ENCODE measurements at places on chromosomes 2 and 18. TPM values are rescaled to one million over a fixed set of nuclear protein-coding genes. Genes with fewer than 3 reads are reported as not detected.

- no peaks in the 10 kb centered on the region for H3K4me1 ChIP-seq
- peak; percentile 87 for DNase-seq
- H3K27me3 ChIP-seq = no peaks in the 10 kb centered on the region
- H3K27ac ChIP-seq = no peak overlapping the region
- H3K4me3 ChIP-seq = no peak overlapping the region
These were observed 411.0 kb upstream of the GYPC start for GRCh38 chr2:126244937-126245336.

DNA sequence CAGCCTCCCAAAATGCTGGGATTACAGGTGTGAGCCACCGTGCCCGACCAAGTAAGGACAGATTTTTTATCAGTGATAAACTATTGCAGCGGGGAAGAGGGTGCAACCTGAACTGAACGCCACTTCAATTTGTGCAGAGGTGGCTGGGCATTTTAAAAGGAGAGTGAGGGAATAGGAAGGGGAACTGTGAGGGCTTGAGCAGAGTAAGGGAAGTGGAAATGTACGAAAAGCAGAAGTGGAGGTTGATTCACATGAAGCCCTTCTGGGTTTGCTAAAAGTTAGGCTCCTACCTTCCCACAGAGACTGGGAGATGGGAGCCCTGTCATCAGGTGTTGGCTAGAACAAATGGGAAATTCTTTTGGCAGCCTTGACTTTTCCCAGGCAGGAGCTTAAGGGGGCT, 6.1 kb downstream of the STK11IP start:
- no peaks in the 10 kb centered on the region for H3K4me1 ChIP-seq
- no peak overlapping the region for H3K27ac ChIP-seq
- H3K27me3 ChIP-seq = no peaks in the 10 kb centered on the region
- no peak for DNase-seq

DNA sequence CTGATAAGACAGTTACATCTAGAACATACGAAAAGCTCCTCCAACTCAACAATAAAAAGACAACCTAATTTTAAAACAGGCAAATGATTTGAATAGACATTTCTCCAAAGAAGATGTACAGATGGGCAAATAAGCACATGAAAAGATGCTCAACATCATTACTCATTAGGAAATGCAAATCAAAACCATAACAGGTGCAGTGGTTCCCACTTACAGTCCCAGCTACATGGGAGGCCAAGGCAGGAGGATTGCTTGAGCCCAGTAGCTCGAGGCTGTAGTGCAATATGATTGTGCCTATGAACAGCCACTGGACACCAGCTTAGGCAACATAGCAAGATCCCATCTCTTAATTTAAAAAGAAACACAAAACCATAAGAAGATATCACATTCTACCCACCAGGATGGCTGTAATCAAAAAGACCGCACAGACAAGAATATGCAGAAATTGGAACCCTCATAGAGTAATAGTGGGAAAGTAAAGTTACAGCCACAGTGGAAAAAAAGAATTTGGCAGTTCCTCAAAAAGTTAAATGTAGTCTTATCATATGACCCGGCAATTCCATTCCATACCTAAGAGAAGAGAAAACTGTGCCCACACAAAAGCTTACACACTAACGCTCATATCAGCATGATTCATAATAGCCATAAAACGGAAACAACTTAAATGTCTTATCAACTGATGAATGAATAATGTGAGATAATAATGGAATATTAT, 30.5 kb upstream of the ARMC9 start:
- no peaks in the 10 kb centered on the region for H3K27me3 ChIP-seq
- H3K36me3 ChIP-seq = peaks cover 10% of the 10 kb centered on the region
- no peaks in the 10 kb centered on the region for H3K4me1 ChIP-seq

- no peaks in the 10 kb centered on the region for H3K27me3 ChIP-seq
- no peaks in the 10 kb centered on the region for H3K36me3 ChIP-seq
- DNase-seq = no peak
- no peak overlapping the region for H3K27ac ChIP-seq
- H3K4me3 ChIP-seq = no peak overlapping the region
These were observed 114.0 kb downstream of the LYPD6B start for GRCh38 chr2:149152469-149152953.

DNA sequence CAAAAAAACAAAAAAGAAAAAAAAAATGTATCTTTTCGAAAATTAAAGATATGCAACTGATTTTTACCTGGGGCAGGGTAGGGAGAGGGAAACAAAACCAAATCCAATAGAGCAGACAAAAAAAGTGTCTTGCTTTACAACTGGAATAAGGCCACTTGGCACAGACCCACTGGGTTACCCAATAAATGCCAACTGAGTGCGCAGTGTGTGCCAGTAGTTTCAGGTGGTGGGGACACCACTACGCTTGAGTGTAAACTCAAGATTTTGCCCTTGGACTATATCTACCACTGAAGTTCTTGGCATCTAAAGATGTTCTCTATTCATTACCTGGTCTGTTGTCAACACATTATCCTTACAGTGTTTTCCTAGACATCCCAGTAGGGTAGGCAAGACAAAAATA, 16.3 kb downstream of the VPS4B start:
- peaks cover 30% of the 10 kb centered on the region for H3K36me3 ChIP-seq
- H3K4me3 ChIP-seq = no peak overlapping the region
- no peaks in the 10 kb centered on the region for H3K4me1 ChIP-seq
- DNase-seq = no peak
- H3K27me3 ChIP-seq = no peaks in the 10 kb centered on the region
- no peak overlapping the region for H3K27ac ChIP-seq

GRCh38 chr18:78979730-78980278, at the start of gene SALL3:
SALL3 (plus strand) TSS chr18:78979818; CDS start chr18:78980275, 457 bp downstream.
- H3K27ac ChIP-seq = no peak within 1 kb of the TSS
- H3K36me3 ChIP-seq = no peaks in the 10 kb centered on the region
- H3K4me3 ChIP-seq = no peak within 1 kb of the TSS
- H3K27me3 ChIP-seq = peaks cover 41% of the 10 kb centered on the region
- DNase-seq = no peak
- H3K4me1 ChIP-seq = no peaks in the 10 kb centered on the region

GRCh38 chr2:65846989-65847678, 414.7 kb upstream of the SPRED2 start:
- no peaks in the 10 kb centered on the region for H3K4me1 ChIP-seq
- no peaks in the 10 kb centered on the region for H3K27me3 ChIP-seq
- no peak overlapping the region for H3K4me3 ChIP-seq
- H3K27ac ChIP-seq = no peak overlapping the region
- H3K36me3 ChIP-seq = no peaks in the 10 kb centered on the region

DNA sequence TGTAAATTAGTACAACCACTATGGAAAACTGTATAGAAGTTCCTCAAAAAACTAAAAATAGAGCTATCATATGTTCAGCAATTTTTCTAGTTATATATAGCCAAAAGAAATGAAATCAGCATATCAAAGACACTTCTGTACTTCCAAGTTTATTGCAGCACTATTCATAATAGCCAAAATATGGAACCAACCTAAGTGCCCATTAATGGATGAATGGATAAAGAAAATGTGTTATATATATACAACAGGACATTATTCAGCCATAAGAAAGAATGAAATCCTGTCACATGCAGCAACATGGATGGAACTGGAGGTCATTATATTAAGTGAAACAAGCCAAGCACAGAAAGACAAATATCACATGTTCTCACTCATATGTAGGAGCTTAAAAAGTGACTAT, 112.6 kb downstream of the MDH1 start:
- H3K4me3 ChIP-seq = no peak overlapping the region
- H3K36me3 ChIP-seq = no peaks in the 10 kb centered on the region
- H3K27ac ChIP-seq = no peak overlapping the region
- H3K4me1 ChIP-seq = no peaks in the 10 kb centered on the region
- DNase-seq = no peak

DNA sequence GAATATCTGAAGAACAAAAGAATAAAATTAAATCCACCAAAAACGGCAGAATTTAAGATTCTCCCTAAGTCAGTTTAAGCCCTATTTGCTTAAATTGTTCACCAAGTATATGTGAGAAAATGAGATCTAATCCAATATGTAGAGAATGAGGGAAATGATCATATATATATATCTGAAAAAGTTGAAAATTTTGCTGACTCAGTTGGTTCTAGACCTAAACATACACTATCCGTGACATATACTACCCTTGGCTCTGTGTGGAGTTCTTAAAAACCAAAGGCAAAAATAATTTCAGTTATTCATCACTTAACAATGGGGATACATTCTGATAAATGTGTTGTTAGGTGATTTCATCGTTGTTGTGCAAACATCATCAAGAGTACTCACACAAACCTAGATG, 7.3 kb downstream of the SS18 start:
- no peak overlapping the region for H3K4me3 ChIP-seq
- H3K4me1 ChIP-seq = no peaks in the 10 kb centered on the region
- H3K27ac ChIP-seq = no peak overlapping the region
- H3K36me3 ChIP-seq = peaks cover 2% of the 10 kb centered on the region
- no peak for DNase-seq

DNA sequence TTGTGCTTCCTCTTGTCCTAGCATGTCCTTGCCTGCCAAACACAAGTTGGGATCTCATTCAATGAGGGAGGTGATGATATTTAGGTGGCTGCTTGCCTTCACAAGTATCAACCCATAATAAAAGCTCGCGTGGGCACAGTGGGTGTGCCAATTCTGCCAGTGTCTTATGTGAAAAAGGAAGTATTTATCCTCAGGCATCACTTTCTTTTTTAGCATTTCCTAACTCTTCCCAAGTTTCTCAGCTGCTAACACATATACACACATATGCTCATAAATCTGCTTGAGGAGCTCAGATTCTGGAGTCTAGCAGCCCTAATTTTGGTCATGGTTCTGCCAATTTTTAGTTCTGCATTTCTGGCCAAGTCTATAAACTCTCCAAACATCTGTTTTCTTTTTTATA, 319.5 kb upstream of the HNMT start:
- DNase-seq = no peak
- H3K4me1 ChIP-seq = no peaks in the 10 kb centered on the region
- H3K27ac ChIP-seq = no peak overlapping the region
- H3K36me3 ChIP-seq = no peaks in the 10 kb centered on the region

DNA sequence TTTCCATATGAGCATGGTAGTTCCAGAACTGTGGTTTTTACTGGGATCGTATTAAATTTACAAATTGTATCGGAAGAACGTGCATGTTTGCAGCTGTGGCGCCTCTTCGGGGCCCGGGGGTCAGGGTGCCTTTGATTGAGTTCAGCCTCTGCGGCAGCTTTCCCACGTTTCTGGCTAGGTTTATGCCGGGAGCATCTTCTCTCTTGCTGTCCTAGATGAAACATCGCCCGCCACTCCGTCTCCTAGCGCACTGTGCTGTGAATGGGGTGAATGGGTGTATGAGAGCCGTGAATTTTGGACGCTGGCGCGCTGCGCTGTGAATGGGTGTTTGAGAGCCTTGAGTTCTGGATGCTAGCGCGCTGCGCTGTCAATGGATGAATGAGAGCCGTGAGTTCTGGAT, 12.3 kb downstream of the PDCD1 start:
- H3K36me3 ChIP-seq = no peaks in the 10 kb centered on the region
- no peaks in the 10 kb centered on the region for H3K4me1 ChIP-seq
- H3K27ac ChIP-seq = no peak overlapping the region
- no peaks in the 10 kb centered on the region for H3K27me3 ChIP-seq

DNA sequence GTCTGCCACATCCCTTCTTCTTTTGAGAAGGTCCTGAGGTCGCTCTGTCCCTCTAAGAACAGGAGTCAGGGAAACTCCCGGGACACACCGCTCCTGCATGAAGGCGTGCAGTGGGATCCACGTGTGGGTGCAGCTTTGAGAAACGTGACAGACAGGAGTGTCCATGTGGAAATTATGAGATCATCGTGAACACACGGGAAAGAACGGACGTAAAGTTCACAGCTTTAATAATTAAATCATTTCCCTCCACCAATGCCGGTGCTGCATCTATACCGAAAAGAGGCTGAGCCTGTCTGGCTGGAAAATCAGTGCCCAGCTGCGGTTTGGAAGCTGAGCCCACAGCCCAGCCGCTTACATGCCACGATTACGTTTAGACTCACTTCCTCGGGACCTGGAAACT, 372.4 kb upstream of the SALL3 start:
- no peaks in the 10 kb centered on the region for H3K4me1 ChIP-seq
- H3K27ac ChIP-seq = no peak overlapping the region
- DNase-seq = no peak
- H3K4me3 ChIP-seq = no peak overlapping the region
- H3K27me3 ChIP-seq = no peaks in the 10 kb centered on the region

DNA sequence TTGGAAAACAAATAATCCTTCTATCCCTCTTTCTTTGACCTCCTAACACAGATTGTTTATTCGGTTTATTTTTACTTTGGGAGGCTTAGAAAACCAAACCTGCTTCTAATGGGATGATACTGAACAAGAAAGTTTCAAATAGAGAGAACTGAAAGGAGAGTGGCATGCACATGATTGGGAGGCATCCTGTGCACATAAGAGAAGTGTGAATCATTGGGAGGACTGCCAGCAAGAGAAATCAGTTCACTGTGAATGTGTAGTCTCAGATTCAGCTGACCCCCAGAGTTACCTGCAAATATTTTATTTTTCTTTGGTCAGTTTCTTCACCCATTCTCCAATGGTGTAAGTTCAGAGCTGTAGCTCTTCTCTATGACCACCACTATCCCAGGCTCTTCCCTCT, 1363.2 kb upstream of the ACVR2A start:
- no peak overlapping the region for H3K27ac ChIP-seq
- DNase-seq = no peak
- no peak overlapping the region for H3K4me3 ChIP-seq
- no peaks in the 10 kb centered on the region for H3K27me3 ChIP-seq
- no peaks in the 10 kb centered on the region for H3K4me1 ChIP-seq

DNA sequence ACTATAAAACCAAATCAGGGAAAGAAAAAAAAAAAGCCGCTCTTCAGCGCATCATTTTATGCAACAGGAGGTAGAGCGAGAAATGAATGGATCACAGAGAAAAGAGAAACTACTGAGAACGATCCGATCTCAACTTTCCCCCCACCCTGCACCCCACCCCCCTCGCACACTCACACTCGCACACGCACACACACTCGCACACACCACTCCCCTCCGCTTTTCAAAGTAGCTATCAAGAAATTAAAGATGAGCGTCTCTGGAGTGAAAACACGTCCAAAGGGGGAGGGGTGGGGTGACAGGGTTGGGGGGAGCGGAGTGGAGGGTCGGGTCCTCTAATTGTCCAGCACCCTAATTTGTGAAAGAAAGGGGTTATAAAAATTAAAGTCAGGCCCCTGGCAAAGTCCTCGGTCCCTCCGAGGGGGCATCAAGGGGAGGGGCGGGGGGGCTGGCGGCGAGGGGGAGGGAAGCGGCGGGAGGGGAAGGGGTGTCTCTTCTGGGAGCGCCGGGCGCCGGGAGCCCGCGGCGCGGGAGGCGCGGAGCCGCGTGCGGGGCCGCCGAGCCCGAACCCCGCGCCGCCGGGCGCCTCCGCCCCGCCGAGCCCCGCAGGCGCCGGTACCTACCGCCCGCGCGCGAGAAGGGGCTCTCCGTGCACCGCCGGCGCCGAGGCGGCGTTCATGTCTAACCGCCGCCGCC, 428 bp downstream of the TCF4 start:
- H3K36me3 ChIP-seq = no peaks in the 10 kb centered on the region
- peak; percentile 36 for DNase-seq
- peaks cover 5% of the 10 kb centered on the region for H3K4me1 ChIP-seq
- no peaks in the 10 kb centered on the region for H3K27me3 ChIP-seq
- H3K4me3 ChIP-seq = peak overlapping the region; percentile 55

IL36RN gene
- not detected for polyA plus RNA-seq

ANKRD30BL gene
- not detected for polyA plus RNA-seq

IL18RAP gene
- polyA plus RNA-seq = 0.22 TPM

PSMA8 gene
- 0.15 TPM for polyA plus RNA-seq

KRTCAP3 gene
- 59.4 TPM for polyA plus RNA-seq

ASB18 gene
- not detected for polyA plus RNA-seq

ERMN gene
- not detected for polyA plus RNA-seq

MEMO1 gene
- 33.4 TPM for polyA plus RNA-seq

MALL gene
- 199 TPM for polyA plus RNA-seq

FAM237A gene
- polyA plus RNA-seq = not detected

HES6 gene
- 94.3 TPM for polyA plus RNA-seq
